Posterior cingulate gyrus (tissue), 11 donors: ENCODE measurements at places on chromosomes 11 and 22.

DNA sequence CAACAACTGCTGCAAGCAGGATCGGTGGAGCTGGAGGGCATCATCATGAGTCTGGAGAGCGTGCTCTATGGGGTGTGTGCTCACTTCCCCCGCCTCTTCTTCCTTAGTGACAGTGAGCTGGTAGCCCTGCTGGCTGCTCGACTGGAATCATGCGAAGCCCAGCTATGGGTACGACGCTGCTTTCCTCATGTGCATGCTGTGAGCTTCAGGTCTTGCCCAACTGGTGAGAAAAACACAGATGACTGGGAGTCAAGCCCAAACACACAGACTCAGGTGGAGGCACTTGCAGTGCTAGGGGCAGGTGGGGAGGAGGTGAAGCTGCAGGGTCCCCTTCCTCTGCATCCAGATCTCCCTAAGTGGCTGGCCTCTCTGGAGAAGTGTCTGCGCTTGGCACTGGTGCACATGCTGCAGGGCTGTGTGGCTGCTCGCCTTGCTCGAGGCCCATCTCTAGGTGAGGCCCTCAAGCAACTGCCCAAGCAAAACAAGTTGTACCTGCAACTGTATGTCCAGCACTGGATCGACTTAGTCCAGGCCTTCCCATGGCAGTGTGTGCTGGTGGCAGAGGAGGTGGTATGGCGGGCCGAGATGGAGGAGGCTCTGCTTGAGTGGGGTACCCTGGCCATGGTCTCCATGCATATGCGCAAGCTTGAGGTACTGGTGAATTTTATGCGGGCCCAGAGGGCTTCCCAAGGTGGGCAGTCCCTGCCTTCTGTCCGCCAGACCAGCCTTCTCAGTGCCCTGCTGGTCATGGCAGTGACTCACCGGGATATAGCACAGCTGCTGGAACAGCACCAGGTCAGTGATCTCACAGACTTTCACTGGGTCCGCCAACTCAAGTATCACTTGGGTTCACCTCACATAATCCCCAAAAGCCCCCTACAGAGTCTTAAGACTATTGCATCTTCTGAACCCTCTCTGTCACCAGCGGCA, 48.1 kb downstream of the DNHD1 start:
- DNase-seq, result no peak

GRCh38 chr11:106091480-106092123, 14.1 kb downstream of the AASDHPPT start:
- no peak for DNase-seq

- no peak for DNase-seq
These were observed 338.0 kb downstream of the AASDHPPT start for GRCh38 chr11:106415510-106415909.

GRCh38 chr11:122804161-122804560, 34.1 kb upstream of the CRTAM start:
- no peak for DNase-seq

DNA sequence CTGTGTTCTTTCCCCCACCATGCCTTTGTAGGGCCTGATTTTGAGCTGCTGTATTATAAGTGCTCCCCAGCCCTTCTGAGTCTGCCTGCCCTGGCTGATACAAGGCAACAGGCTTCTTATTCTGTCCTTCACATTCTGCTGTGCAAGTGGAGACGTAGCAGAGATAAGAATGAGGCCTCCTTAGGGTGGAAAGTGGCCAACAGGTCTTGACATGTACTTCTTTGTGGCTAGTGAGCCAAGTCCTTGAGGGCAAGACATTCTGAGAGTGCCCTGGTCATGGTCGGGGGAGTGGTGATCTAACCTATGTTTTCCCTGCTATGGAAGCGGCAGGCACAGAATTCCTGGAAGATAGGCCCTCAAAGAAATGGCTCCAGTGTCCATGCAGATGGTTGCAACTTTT, 235.7 kb upstream of the CADM1 start:
- no peak for DNase-seq

GRCh38 chr11:48099916-48100446, 116.6 kb upstream of the OR4B1 start:
- no peak for DNase-seq

DNA sequence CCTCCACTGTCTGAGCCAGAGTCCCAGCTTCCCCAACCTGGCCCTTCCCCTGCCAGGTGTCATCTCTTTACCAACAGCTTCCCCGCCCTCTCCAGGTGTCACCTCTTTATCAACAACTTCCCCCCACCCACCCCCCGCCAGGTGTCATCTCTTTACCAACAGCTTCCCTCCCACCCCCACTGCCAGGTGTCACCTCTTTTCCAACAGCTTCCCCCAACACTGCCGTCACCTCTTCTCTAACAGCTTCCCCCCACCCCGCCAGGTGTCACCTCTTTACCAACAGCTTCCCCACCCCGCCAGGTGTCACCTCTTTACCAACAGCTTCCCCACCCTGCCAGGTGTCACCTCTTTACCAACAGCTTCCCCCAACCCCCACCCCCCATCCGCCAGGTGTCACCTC, 29.8 kb upstream of the TTLL12 start:
- DNase-seq, result no peak

GRCh38 chr11:88206751-88207150, 31.5 kb upstream of the RAB38 start:
- DNase-seq, result no peak

DNA sequence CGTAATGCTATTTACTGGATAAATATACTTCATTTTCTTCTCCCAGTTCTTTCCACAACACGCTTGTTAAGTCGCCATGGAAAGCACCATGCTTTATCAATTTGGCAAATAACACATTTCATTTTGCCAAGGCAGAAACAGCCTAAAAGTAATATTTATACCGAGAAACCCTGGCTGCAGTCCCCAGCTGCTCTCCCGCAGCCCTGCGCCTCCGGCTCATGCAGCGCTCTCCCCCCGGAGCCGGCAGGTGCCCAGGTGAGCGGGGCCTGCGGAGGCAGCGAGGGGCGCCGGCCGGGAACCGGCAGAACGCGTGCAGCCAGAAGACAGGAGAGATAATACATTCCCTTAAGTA, 681 bp upstream of the ARHGEF12 start:
- no peak for DNase-seq

DNA sequence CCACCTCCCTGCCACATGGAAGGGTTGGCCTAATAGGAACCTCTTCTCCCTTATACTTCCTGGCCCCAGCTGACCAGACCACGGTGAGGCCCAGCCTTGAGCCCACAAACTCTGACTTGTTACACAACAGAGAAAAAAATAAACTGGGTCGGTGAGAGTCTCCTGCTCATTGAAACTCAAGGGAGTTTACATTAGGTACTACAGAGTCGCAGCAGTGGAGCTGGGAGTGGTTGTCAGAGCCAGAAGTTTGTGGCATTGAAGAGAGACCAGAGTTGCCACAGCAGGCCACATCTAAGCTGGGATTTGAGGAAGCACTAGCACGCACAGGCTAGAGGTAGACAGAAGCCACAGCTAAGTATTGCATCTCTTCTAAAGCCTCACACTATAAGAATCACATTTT, 296.2 kb downstream of the DDX10 start:
- DNase-seq, result no peak

DNA sequence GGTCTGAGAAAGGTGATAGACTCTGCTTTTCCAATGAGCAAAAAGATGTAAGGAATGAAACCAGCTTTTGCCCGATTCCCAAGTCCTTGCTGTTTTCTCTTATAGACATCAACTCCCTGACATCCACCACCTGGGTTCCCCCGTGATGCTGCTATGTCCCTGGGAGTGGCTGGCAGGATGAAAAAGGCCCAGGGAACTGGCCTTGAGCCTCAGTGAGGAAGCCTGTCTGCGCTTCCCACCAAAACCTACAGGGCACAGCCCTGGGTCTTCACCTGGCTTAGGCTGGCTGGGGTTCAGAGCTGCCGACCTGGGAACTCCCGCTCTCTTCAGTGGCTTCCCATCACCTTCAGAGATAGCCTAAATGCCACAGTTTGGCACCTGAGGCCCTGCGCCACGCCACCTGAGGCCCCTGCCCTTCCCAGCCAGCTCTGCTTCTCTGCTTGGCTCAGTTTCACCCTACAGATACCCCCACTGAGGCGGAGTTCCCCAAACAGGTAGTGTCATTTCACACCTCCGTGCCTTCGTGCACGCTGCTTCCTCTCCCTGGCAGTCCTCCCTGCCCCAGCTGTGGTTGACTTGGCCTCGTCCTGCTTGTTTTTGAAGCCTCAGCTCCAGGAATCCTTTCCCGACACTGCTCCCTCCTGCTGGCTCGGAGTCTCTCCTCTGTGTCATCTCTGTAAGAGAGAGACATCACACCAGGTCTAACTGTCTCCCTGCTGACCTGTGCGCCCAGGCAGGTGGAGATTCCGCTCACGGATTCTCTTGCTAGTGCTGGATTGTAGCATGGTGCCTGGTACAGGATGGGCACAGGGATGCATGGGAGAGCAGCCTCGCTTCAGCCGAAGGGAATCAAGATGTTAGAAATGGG, 10.7 kb downstream of the SLC37A2 start:
- DNase-seq, result peak; percentile 52

- DNase-seq, result no peak
These were observed 91.3 kb downstream of the RNF169 start for GRCh38 chr11:74839971-74840370.

GRCh38 chr22:24051568-24051967, 40.5 kb downstream of the CABIN1 start:
- DNase-seq, result no peak

DNA sequence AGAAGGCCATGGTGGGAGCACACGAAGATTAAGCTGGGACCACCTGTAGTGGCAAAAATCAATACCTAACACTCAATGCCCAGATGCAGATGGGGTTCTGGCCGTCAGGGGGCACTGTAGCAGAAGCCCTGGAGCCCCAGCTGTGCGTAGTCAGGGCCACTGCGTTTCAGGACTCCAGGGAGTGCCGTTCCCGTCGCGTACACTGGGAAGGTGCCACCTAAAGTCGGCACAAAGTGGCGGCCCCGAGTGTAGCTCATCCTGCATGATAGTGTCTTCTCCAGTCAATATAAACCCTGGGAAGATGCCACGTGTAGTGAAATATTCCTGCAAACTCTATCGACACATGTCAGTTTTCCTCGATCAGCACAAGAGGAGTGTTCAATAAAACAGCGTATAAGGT, 123.8 kb upstream of the NTM start:
- peak; percentile 81 for DNase-seq

- peak; percentile 62 for DNase-seq
These were observed 1.6 kb downstream of the KIAA1671 start for GRCh38 chr22:24954114-24954463.

DNA sequence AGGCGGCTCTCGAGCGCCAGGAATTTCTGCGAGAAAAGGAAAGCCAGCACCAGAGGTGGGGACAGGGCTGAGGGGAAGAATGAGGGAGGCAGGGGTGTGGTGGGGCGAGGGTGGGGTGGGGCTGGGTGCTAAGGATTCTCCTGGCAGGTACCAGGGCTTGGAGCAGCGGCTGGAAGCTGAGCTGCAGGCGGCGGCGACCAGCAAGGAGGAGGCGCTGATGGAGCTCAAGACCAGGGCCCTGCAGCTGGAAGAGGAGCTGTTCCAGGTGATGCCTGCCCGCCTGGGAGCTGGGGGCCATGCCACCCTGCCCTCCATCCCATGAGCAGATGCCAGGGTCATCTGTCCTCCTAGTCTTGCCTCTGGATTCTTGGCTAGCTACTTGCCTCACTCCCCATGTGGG, 9.4 kb downstream of the CCDC88B start:
- DNase-seq, result no peak

GRCh38 chr11:90326647-90327046, 103.8 kb upstream of the CHORDC1 start:
- DNase-seq, result no peak

- peak; percentile 95 for DNase-seq
These were observed 106.4 kb downstream of the SERGEF start for GRCh38 chr11:17906436-17906835.

- no peak for DNase-seq
These were observed 65.4 kb upstream of the TSPAN18 start for GRCh38 chr11:44661311-44661717.

DNA sequence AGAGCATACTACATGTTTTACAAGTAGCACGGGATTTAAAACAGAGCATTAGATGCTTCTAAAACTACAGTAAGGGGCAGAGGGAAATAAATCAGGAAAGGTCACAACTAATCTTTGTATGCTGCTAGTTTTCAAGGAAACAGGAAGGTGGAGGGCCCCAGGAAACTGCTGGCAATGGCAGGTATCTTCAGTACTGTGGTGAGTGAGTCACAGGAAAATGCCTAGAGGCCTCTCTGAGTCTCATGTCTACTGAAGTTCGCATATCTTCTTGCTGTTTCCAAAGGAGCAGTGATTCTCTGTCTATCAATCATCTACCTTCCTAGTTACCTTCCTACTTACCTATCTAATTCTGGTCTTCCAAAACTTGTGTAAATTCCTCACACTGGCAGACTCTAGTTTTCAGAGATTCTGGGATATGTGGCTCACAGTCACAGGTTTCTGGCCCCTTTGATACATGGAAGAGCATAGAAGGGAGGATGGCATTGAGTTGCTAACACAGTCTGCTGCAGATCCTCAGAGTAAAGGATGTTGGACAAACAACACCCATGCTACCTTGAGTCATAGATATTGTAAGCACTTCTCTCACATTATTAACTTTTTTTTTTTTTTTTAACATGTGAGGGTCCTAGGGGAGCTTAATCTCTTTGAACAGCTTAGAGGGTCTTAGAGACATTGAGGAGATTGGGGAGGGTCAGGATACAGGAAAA, 58.8 kb upstream of the SYN3 start:
- no peak for DNase-seq

DNA sequence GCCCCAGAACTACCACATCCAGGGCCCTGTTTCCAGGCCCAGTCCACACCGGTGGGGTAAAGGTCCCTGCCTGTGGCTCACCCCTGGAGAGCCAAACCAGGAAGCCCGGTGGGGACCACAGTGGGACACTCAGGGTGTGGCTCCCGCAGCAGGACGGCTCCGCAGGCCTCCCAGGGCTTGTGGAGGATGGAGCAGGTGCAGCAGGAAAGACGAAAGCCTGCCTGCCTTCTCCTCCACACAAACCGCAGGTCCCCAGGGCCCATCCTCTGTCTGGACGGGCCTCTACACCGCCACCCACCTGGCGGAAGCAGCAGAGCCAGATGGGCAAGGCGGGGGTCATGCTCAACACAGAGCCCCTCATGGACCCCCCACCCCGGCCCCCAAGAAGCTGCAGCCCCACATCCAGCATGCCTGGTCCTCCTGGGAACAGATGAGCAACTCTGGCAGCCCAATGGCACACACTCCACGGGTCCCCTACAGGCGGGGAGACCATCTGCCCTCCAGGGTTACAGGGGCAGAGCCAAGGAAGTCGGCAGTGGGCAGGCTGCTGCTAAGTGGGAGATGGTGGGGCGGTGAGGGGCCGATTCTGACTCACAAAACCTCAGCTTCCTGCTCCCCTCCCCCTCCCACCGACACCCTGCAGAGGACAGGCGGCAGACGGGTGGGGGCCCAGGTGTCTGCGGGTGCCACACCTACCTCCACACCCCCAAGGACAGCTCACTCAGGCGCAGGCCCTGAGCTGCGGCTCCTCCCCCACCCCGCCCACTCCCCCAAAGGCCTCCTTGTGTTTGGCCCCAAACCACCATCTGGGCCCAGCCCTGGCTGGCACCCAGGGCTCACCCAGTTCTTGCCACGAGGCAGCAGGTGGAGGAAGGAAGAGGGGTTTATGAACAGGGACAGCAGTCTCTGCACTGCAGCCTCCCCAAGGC, 5.2 kb downstream of the SBF1 start:
- DNase-seq, result no peak

DNA sequence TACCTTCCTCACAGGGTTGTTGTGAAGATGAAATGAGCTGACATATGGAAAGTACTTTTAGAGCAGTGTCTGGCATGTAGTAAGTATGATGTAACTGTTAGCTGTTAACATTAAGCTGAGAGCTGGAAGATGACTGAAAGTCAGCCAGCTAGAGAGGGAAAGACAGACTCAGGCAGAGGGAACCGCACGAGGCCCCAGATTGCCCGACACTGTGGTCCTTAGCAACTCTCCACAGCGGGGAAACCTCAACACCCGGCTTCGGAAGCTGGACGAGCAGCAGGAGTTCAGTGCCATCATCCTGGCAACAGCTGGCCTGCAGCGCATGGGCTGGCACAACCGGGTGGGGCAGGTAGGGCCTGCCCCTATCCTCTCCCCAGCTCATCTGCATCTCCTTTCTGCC, 6.5 kb downstream of the HMBS start:
- DNase-seq, result peak; percentile 77
